Bronchus fibroblast of lung (primary cell): ENCODE measurements at places on chromosomes 3 and 15. TPM values are rescaled to one million over a fixed set of nuclear protein-coding genes. Genes with fewer than 3 reads are reported as not detected.

THRB gene
- 0.84 and 1.6 TPM in 2 replicates for total RNA-seq

ZNF662 gene
- 1.0 and 1.3 TPM in 2 replicates for total RNA-seq

UCN2 gene
- total RNA-seq: 1.7 and 1.9 TPM in 2 replicates

FOXB1 gene
- total RNA-seq: not detected in 2 replicates

APOD gene
- total RNA-seq: 0.74 and 1.0 TPM in 2 replicates

KY gene
- not detected in 2 replicates for total RNA-seq

CSTA gene
- total RNA-seq: 1.0 TPM in 1 of 2 replicates, not detected in the other

CNTN6 gene
- total RNA-seq: not detected in 2 replicates

MRAS gene
- total RNA-seq: 15.0 and 15.6 TPM in 2 replicates
